ENCODE measurements at places on chromosomes 12 and 14.
A peak's percentile ranks its signal among the peaks of the same experiment; 100 is the strongest.

- DNase-seq, result no peak
Observed at GRCh38 chr12:4663971-4664505, 15.1 kb downstream of the NDUFA9 start.

DNA sequence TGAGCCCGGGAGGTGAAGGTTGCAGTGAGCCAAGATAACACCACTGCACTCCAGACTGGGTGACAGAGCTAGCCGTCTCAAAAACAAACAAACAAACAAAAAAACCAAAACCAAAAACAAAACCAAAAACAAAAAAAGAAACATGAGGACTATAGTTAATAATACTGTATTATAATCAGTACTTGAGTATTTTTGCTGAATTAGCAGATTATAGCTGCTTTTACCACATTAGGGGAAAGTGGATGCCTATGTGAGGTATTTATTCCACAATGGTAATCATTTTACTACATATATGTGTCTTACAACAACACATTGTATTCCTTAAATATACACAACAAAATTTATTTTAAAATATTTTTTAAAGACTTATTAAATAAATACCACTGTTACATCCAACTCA is 101.4 kb upstream of the PPP4R3A start:
- no peak for DNase-seq

DNA sequence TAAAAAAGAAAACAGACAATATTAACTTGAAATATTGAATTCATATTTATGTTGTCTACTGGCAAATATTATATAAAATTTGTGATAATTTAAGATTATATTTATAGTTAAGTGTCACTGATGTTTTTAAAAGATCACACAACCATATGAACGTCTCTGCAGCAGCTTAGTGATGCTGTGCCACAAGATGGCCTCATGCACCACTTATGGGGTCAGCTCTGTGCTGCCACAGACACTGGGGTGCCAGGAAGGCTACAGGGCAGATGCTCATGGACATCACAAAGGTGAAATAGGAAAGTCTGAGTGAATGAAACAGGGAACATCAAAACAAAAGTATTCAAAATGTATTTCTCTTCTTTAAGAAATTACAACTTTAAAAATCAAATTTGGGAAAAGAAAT is 13.1 kb downstream of the ATXN3 start:
- DNase-seq, result no peak

DNA sequence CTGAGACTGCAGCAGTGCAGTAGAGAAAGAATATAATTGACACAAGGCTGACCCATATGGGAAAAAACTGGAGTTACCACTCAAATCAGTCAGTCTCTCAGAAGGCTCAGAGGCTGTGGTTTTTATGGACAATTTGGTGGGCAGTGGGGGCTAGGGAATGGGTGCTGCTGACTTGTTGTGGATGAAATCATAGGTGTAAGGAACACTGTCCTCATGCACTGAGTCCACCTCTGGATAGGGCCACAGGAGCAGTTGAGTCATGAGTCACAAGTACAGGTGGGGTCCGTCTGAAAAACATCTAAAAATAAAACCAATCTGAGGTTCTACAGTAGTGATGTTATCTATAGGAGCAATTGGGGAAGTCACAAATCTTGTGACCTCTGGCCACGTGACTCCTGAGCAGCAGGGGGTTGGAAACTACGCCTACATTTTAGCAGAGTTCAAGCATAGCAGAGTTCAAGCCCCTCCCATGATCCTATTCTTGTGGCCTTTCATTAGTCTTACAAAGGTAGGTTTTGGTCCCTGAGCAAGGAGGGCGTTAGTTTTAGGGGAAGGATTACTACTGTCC is 18.1 kb upstream of the SGPP1 start:
- DNase-seq, result no peak

DNA sequence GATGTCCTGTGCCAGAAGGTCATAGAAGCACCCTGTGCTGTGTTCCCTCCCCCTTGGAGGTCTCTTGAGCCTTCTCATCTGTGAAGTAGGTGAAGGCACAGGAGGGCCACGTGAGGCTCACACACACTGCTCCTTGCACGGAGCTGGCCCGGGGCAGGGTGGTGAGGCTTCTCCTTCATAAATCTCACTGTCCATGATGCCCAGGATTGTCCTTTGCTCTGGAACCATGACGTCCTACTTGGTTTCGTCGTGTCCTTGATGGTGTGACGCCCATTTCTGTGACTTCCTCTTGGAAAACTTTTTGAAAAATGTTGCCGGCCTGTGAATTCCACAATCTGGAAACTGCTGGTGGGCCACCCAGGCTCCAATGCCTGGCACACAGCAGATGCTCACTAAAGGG is 34.4 kb downstream of the SH2B3 start:
- no peak for DNase-seq

DNA sequence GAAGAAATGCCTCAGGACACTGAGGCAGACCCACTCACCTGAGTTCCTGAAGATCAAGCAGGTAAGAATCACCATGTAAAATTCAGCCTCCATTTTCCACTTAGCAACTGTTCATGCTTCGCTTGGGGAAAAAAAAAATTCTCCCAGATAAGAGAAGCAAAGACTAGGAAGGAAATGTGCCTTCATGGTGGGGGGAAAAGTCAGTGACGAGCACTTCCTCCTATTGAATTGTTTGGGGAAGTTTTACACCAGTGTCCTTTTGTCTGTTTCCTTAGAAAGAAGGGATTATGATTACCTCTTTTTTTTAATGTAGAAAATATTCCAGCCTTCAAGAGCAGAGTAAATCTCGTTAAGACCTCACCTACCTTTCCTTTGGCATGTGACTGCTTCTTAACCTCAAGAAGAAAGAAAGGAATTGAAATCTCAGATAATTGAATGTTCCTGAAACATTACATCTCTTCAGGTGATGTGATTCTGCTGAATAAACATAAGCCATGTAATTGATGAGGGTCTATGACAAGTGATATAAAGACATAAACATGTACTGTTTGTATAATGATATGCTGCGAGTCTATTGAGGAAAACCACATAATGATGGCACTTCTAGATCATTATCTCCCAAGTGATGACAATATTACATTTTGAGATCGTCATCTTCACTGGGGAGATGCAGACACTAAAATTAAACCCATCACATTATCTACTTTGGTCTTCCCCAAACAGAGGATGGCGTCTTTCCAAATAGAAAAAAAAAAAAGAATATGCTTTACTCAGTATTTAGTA is at the start of gene PTPRB:
PTPRB (minus strand) TSS at position 127 of the 783 bp plus-strand sequence; CDS start at position 93, 34 bp downstream.
- no peak for DNase-seq

- no peak for DNase-seq
Observed at GRCh38 chr12:19387161-19387560, 52.1 kb upstream of the AEBP2 start.

DNA sequence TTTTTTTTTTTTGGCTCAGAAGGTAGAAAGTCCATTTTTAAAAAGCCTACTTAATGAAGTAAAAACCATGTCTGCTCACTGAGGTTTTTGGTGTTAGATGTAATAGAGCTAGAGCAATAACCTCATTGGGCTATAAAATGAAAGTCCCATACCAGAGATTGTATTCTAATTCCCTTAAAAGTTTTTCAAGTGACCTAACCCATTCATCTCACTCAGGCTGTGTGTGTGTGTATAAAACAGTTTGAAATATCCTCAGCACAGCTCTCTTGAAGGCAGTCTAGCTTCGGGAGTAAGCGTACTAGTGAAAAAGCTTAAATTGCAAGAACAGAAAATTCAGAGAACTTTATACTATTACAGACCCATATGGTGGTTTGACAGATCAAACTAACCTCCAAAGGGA is 313.8 kb downstream of the CEP128 start:
- no peak for DNase-seq

DNA sequence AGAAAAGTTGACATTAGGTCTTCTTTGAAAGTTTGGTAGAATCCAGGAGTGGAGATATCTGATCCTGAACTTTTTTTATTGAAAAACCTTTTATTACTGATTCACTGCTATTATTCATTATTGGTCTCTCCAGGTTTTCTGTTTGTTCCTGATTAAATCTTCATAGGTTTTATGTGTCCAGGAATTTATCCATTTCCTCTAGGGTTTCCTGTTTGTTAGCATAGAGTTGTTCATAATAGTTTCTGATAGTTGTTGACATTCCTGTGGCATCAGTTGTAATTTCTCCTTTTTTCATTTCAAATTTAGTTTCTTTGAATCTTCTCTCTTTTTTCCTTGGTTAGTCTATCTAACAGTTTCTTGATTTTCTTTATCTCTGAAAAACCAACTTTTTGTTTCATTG is 370.3 kb downstream of the SLC6A15 start:
- DNase-seq, result no peak

DNA sequence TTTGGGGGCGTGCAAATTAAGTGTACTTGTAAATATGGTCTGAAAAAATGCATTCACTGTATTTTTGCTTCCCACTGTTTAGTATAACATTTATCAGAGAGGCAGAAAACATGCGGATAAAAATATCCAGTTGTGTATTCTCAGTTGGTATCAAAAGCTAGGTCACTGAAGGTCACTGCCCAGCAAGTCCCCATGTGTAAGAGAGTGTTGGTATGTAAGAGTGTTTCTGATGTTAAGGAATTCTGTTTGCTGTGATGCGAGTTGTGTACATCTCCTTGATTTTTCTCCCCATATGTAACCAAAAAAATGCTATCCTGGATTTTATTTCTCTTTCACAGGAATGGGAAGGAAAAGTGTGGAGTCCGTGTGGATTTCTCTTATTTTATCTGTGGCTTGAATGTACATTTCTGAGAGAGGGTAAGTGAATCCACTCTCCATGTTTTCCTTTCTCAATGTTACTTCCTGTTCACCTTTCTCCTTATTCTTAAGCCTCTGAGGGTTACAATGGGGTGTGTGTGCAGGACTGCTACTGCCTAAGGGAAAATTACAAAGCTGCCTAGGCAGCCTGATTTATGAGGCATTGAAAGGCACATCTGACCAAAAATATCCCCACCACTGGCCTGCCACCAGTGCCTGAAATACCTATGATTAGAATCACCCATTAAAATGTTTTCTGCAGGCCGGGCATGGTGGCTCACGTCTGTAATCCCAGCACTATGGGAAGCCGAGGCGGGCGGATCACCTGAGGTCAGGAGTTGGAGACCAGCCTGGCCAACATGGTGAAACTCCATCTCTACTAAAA is 97.9 kb upstream of the USP44 start:
- no peak for DNase-seq

GRCh38 chr12:106564678-106565329 is 18.0 kb upstream of the RFX4 start:
- DNase-seq, result no peak

GRCh38 chr14:72653026-72653425 is 240.9 kb downstream of the DPF3 start:
- no peak for DNase-seq

DNA sequence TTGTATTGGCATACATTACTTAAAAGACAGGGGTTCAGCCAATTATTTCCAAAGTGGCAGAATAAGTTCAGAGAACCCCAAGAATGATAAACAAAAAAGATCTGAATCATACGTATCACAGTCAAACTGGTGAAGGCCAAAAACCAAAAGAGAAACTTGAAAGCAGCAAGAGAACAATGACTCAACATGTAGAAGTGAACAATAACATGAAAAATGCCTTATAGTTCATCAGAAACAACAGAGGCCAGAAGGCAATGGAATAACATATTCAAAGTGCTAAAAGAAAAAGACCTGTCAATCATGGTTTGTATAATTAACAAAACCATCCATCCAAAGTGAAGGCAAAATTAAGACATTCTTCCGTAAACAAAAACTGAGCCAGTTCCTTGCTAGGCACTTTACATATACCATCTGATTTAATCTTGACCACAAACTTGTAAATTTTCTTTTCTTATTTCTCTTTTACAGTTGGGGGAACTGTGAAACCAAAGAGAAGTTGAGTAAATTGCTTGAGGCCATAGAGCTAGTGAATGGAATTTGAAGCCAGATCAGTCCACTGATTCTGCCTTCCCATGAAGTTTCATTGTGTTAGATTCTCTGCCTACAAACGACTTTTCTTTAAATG is 232.1 kb upstream of the SEL1L start:
- no peak for DNase-seq

- DNase-seq, result no peak
Observed at GRCh38 chr12:42957136-42957535, 367.6 kb upstream of the PRICKLE1 start.

DNA sequence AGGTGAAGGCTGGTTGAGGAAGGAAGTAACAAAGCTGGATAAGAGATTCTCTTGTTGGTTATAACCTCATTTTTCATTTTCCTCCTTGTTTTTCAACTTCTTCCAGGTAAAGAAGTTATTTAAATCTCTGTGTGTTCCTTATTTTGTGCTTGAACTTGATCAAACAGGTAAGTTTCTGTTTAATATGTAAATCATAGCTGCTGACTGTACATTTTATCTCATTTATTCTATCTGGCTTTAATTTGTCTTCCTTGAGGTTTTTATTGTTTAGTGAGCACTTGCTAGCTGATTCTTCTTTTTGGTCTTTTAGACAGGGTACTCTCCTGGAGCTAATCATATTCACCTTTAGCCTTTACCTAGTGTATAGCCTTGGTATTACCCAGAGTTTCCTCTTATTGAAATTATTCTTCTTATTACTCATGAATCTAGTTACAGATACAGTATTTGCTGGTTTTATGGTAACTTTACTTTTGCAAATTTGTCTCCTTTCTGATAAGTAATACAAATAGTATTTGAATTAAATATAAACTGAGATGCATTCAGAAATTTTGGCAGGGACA is 42.4 kb downstream of the TXNRD1 start:
- no peak for DNase-seq

- DNase-seq, result peak; percentile 57
Observed at GRCh38 chr14:97380539-97380941, 583.4 kb downstream of the VRK1 start.

GRCh38 chr12:127819056-127819455 is 447.9 kb upstream of the TMEM132C start:
- DNase-seq, result no peak

- DNase-seq, result no peak
Observed at GRCh38 chr14:52949249-52949648, 1.6 kb downstream of the FERMT2 start.

DNA sequence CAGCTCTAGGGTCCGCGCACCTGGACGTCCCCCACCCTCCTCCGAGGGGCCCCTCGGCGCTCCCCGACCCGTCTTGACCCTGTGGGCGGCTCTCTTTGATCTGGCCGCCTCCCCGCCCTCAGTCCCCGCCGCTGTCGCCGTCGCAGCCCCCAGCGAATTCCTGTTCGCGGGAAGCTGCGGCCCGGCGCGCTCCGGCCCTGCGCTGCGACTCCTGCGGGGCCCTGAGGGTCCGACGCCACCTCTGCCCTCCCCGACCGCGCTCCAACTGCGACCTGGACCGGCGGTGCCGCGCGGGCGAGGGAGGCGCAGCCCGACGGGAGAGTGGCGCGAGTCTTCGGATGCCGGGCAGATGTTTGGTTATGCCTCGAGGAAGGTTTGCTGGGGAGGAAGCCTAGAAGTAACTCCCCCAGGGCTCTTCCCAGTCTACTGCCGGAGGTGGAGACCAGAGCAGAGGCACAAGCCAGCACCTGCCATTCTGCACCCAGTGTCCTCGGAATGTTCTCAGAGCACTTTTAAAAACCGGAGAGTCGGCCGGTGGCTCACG is 440 bp upstream of the ISM2 start:
- no peak for DNase-seq

DNA sequence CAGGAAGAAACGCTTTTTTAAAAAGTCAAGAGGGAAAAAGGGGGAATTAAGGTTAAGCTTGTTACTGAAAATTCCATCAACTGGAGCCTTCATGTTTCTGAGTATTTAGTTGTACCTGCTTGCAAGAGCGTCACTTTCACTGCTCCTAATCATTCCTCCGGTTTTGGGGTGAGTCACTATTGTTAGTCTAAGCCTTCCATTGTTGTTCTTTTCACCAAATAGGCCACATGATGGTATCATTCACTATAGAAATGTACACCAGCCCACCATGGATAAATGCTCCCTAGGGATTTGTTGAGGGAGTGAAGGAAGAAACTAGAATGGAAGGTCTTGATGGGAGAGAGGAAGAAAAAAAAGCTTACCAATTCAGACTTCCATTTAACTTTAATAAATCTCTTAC is 3.0 kb downstream of the IL22 start:
- no peak for DNase-seq

- no peak for DNase-seq
Observed at GRCh38 chr12:80064269-80064668, 35.1 kb upstream of the OTOGL start.
